Epithelial cell of alveolus of lung (primary cell): ENCODE measurements at places on chromosomes 1 and 21. TPM values are rescaled to one million over a fixed set of nuclear protein-coding genes. Genes with fewer than 3 reads are reported as not detected.

The FAAH gene
- 0.65 and 0.72 TPM in 2 replicates for total RNA-seq

The UMODL1 gene
- not detected in 2 replicates for total RNA-seq

The MRPS14 gene
- 19.8 and 30.4 TPM in 2 replicates for total RNA-seq

The TRNP1 gene
- total RNA-seq, result 66.3 and 81.3 TPM in 2 replicates

The SPATA45 gene
- total RNA-seq, result not detected in 2 replicates

The WLS gene
- 160 and 217 TPM in 2 replicates for total RNA-seq

The ADGRB2 gene
- total RNA-seq, result 17.2 and 19.5 TPM in 2 replicates

The CAMK2N1 gene
- 23.3 and 72.7 TPM in 2 replicates for total RNA-seq

The RGS16 gene
- 0.39 and 0.40 TPM in 2 replicates for total RNA-seq

The CGN gene
- 0.52 TPM in 1 of 2 replicates, not detected in the other for total RNA-seq

The CCDC185 gene
- not detected in 2 replicates for total RNA-seq

The IFNAR2 gene
- 7.2 and 18.2 TPM in 2 replicates for total RNA-seq

The PPIAL4G gene
- total RNA-seq, result not detected in 2 replicates

The LIPI gene
- not detected in 2 replicates for total RNA-seq

The ATPAF1 gene
- total RNA-seq, result 38.4 and 49.8 TPM in 2 replicates

The SDHC gene
- 27.5 and 52.1 TPM in 2 replicates for total RNA-seq

The CD46 gene
- total RNA-seq, result 72.5 and 95.0 TPM in 2 replicates

The CCDC181 gene
- total RNA-seq, result 1.2 and 2.2 TPM in 2 replicates
